ENCODE measurements at places on chromosomes 7 and 10.

- DNase-seq, result no peak
Measured at GRCh38 chr7:6035165-6035564, 4.0 kb downstream of the ANKRD61 start.

DNA sequence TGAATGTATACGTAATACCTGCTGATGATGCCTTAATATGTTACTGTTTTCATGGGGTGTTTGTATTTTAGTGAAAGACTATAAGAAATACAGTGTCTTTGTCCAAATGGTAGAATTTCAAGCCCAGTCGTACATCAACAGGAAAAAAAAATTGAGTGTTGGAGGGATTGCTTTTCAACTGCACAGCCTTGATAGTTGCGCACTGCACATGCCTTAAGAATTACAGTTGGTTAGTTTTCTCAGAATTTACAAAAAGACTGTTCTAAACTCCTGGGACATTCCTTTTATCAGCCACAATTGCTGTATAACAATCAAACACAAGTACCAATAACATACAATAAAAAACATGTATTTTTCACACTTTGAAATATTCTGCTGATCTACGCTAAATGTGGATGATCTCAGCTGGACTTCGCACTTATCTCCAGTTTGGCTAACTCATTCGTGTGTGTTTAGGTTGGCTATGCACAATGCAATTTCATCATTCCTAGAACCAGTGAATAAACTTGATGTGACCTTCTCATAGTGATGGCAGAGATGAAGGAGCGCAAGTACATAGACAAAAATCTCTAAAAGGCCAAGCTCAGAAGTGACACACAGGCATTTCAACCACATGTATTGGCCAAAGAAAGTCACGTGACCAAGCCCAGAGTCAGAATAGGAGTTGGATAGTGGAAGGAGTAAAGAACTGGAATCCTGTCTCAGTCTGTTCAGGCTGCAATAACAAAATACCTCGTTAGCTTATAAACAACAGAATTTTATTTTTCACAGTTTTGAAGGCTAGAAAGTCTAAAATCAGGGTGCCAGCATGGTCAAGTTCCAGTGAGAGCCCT is 152.3 kb downstream of the IPMK start:
- DNase-seq, result no peak

GRCh38 chr7:77685233-77685632 is 11.0 kb upstream of the RSBN1L start:
- DNase-seq, result no peak

DNA sequence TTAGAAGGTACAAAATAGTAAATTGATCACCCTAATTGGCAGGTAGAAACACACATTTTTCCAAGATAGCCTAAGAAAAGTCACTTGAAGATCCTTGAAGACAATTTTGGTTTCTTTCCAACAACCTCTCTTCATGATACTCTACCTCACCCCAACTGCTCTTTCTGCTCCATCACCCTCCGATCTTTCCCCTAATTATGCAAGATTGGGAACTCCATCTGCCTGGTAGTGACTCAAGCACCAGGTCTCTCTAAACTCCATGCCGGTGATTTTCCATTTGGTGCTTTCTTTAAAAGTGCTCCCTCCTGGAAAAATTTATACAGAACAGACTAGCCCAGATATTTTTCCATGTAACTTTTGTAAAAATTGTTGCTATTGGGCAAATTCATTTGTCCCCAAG is 1.1 kb upstream of the AKR1B1 start:
- DNase-seq, result no peak

DNA sequence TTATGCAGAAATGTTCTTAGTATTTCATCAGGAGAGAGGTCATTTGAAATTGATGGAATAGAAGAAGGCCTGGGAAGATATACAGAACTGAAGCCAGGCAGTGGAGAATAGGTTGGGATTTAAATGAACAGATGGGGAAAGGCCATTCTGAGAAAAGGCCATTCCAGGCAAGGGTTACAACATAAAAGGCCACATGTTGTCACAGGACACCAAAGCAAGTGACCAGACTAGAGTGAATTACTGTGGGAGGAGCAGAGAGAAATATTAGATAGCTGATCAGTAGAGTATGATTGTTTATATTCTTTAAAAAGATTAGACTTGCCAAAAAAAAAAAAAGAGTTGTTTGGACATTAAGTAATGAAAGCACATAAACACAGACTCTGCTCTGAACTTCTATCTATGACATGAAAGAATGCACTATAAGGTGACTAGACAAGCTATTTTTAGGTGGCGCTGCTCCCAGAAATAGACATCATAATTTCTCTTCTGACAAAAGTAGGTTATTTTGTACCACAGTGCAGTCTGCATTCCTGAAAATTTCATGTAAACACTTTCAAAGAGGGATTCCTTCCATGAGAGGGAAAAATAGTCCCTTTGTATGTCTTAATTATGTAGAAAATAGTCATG is 55.2 kb upstream of the DKK1 start:
- no peak for DNase-seq

DNA sequence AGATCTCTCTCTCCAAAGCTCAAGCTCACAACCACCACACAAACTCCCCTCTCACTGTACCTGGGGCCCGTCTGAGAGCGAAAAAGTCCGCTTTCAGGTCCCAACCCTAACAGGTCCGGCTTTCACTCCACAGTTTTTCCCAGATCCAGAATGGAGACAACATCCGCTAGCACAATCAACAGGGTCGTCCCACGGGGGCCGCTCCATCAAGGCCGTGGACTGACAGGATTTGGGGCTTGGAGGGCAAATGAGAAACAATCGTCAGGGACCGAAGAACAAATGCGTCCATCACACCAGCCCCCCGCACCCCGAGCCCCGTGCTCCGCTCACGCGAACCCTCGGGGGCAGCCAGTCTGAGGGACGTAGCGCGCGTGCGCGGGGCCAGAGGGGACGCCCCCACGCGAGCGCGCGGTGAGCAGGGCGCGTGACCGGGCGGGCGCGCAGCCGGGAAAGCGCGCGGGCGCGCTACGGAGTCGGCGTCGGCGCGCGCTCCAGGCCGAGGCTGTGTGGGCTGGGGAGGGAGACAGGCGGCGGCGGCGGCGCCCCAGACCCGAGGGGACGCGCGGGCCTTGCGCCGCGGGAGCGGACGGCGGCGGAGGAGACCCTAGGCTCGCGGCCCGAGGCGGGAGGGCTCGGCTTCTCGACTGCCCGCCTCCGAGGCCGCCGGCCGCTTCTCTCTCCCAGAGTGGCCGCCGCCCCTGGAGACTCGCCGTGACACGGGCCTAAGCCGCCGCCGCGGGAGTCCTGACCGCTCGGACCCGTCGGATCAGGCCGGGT is at the start of gene SLK:
TSS of gene SLK (plus strand) at position 470 of the 777 bp plus-strand sequence. CDS start 606 bp downstream, outside the sequence.
- DNase-seq, result peak; percentile 70

DNA sequence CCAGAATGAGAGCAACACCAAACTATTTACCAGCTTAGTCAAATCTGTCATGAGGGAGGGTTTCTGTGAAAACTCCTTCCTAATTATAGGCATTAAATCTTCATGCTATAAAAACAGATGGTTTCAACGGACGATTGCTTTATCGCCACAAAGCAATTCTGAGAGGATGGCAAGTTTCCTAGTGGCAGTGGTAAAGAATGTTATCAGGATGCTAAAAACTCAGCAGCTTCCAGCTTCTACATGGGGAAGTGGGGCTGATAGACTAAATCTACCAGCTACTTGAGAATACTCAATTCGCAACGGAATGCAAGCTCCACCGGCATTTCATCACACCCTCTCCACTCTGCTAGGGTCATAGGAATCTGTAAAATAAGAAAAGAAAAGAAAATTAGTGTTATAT is 41.8 kb downstream of the JCAD start:
- DNase-seq, result no peak

- DNase-seq, result no peak
Measured at GRCh38 chr7:55427800-55428199, 62.7 kb downstream of the LANCL2 start.

DNA sequence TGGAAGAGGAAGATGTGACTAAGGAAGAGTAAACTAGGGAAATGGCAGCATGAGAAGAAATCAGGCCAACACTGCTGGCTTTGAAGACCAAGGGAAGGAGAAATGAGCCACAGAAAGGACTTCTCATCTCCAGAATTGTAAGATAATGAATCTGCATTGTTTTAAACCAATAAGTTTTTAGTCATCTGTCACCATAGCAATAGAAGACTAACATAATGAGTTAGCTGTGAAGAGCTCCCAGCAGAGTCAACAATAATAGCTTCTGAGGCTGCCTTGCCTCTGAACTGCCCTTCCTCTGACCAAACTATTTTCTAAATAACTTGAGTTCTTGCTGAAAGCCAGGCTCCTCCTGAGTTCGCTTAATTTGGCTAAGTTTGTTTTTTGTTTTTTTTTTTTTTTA is 103.6 kb downstream of the CACNA2D1 start:
- DNase-seq, result no peak

- no peak for DNase-seq
Measured at GRCh38 chr7:115721293-115722217, 309.0 kb downstream of the TFEC start.

- no peak for DNase-seq
Measured at GRCh38 chr10:124699471-124700292, 44.5 kb downstream of the FAM53B start.

DNA sequence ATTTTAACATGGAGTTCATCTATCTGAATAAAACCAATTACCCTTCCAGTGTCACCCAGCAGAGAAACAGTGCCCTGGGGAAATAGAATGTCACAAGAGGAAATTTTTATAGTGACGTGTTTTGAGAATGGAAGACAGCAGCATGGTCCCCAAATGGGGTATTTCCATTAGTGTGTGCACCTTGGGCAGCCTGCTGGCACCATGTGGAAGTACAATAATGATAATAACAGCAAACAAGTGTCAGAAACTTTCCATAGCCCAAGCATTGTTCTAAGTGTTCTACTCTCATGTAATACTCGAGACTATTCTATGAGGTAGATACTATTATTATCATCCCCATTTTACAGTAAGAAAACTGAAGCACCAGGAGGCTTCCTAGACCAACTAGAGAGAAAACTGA is 2.2 kb upstream of the PDE1C start:
- no peak for DNase-seq

DNA sequence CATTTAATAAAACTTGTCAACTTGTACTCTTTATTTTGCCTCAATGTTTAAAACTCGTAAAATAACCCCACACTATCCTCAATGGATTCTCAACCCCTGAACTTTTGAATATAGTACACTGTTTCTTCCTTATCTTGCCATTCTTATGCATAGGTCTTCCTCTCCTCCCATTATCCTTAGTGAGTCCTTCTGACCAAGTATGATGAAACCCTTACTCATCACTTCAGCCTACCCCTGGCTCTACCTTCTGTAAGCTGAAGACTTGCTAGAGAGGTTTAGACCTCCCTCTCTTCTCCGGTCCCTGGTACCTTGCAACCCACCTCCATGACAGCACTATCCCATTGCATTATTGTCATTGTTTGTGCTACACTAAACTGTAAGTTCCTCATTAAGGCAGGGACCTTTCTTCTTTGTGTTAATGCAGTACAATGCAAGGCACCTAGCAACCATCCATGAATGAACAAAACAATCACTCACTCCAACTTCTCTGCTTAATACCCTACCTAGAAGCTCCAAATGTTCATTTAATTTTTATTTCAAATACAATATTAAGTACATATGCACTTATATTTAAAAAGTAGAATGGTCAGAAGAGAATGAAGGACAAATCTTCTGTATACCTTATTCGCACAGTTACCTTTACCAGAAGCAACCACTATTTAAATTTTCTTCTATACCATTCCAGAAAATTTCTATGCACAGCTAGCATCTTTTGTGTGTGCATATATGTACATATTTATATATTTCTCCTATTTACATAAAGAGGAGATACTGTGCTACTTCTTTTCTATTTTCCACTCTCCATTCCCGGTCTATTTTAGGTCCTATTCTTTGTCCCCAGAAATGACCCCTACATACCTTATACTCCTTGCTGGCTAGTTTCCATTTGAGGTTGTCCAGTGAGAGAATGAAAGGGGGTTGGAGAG is 77.5 kb downstream of the SLC16A9 start:
- no peak for DNase-seq

DNA sequence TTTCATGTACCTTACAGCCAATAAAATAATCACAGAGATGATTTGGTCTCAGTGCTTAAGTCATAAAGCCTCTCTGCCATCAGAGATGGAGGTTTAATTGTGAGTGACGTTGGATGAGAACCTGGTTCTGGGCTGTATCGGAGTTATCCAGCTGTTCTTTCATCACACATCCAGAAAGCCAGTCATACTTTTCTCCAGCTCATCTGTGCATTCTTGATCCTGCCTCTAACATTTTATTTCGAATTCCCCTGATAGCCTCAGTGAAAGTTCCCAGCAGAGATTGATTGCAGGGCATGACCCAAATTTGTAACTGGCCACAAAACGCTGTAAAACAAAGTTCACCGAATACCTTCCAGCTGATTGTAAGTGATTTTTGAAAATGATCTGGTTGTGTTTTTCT is 212.6 kb upstream of the HABP2 start:
- no peak for DNase-seq

DNA sequence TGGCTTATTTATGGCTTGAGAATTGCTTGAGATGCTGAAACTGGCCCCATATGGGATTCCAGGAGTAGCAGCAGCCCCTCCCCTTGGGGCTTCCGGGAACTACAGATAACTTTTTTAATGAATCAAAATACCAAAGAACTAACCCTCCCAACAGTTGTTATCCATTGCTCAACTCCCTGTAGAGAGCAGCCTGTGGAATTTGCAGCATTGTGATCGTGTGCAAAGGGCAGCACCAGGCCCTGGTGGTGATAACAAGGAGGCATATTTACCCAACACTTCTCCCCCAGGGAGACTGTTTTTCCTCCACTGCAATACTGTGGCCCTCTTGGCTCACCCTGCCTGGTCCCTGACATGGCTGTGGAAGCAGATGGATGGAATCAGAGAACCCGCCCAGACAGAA is 196.2 kb downstream of the PLXNA4 start:
- no peak for DNase-seq

- DNase-seq, result no peak
Measured at GRCh38 chr7:11206177-11206899, 232.7 kb downstream of the PHF14 start.

- DNase-seq, result no peak
Measured at GRCh38 chr10:27730041-27730440, 15.6 kb downstream of the MKX start.

DNA sequence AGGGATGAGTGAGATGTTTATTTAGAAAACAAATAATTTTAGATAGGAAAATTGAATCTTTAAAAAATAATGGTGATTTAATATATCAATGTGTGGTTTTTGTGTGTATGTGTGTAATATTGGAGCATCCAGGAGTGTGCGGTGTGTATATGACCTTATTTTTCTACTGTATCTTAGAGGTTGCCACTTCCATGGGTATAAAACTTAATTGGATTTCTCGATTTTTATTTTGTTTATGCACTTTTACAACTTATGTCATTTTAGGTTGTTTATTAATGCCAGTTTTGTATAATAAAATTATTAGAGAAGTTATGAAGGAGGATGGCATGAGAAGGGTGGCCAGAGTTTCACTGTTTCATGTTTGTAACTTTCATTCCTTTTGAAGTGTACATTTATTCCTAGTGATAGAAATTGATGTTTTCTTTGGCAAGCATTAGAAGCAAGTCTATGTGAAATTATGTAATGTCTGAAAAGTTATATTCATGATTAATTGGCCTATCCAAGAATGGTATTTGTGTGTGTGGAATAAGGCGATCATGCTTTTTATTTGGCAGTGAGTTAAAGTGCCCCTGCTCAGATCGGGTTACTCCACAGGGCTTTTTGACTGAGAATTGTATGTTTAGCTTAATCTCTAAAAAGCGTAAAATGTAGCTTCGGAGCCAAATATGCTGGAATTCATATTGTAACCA is 110.3 kb downstream of the KAT6B start:
- DNase-seq, result no peak

GRCh38 chr10:86968271-86968993 is at the start of gene ADIRF:
Gene ADIRF, plus strand, starts transcription at chr10:86968482. Its CDS starts 63 bp downstream, at chr10:86968545.
- DNase-seq, result no peak

GRCh38 chr7:90900628-90901356 is 304.7 kb downstream of the CDK14 start:
- no peak for DNase-seq
